ENCODE measurements at places on chromosomes 11 and 22. TPM values are rescaled to one million over a fixed set of nuclear protein-coding genes. Genes with fewer than 3 reads are reported as not detected.

FOLR3 gene
- not detected for total RNA-seq

RIMBP3B gene
- not detected for total RNA-seq

CST6 gene
- total RNA-seq: 1.1 TPM

TMEM151A gene
- not detected for total RNA-seq

C11orf91 gene
- 0.52 TPM for total RNA-seq

DNA sequence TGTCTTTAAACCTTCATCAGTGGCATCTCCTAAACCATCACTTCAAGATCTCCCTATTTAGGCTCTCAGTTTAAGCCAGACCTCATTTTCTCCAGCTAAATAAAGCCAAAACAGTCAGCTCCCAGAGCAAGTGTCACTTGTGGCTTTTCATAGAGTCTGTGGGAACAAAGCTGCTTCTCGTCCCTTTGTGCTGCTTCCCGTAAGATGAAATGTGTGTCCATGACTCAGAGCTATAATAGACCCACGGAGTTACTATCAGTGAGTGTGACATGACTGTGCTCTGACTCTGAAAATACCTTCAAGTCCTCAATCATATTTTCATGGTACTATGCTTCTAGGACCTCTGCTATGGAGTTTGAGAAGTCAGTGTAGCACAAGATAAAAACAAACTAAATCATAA lies 57.3 kb upstream of the SLN start:
- DNase-seq: no peak

DNA sequence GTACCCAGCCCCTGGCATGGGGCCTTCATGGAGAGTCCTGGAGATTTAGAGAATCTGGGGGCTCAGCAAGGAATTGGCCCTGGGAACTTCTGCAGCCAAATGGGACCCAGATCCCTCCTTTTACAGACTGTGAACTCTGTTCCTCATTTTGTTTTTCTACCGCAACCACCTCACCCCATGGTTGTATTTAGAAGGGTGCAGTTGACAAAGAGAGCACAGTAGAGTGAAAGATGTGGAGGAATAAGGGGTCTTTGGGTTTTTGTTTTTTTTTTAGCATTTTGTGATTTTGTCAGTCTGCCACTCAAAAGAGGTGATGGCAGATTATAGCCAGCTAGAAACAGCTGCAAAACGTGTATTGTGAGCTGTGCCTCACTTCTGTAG lies 1.9 kb downstream of the ZNF74 start:
- DNase-seq: no peak

DNA sequence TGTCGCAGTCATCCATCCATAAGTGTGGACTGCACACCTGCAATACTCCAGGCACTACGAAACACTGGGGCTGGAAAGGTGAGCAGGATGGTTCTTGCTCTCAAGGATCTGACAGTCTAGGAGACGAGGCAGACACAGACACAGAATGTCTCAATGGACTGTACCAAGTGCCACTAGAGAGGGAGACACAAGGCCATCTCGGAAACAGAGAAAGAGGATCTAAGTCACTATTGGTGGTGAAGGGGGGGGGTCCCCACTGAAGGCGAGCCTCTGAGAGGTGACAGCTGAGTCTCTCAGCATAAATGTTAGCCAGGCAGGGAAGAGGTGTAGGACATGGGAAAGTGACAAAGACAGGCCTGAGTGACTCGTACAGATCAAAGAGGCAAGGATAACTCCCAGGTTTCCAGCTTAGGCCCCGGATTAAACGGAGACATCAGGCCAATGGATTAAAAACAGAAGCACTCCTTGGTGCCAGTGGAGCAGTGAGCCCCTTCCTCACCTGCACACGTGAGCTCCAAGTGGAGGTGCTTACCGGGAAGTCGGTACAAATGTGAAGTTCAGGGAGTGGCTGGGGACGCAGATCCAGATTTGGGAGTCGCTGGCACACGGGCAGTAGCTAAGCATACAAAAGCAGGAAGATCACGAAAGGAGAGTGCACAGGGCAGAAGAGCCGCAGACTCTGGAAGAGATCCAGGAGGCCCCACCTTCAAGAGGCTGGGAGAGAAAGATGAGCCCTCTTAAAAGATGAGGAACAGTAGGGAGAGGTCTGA lies 117.2 kb downstream of the MICAL3 start:
- no peak for DNase-seq

DNA sequence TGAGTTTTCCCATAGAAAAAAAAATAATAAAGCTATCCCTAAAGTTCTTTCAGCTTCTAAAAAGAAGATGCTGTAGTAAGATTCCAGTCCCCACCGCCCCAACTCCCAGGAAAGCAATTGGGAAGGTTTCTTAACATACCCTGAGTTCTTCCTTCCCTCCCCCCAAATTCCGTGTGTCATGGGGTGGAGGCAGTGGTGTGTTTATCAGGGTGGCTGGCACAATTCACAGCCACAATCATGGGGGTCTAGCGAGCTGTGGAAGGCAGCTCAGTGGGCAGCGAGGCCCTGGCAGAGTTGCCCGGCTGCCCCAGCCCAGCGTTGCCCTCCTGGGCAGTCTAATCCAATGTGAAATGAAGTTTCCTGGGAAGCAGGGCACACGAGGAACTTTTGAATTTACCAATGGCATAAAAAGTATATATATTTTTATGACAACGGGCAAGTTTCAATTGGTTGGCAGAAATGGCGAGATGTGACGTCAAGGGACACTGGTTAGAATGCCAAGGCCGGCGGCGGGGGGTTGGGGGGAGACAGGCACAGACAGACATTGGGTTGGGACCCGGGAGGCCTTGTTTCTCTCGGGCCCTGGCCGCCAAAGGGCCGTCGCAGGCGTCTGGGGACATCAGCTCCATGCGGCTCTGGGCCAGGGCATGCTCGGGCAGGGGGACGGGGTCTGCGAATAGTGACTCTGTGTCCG lies 80.7 kb upstream of the PPARA start:
- DNase-seq: peak; percentile 95

- DNase-seq: no peak
Measured at GRCh38 chr22:21816787-21817496, 50.5 kb downstream of the MAPK1 start.

- no peak for DNase-seq
Measured at GRCh38 chr11:68002575-68002937, 1.3 kb downstream of the UNC93B1 start.

- DNase-seq: no peak
Measured at GRCh38 chr22:35191412-35191811, 65.9 kb upstream of the HMGXB4 start.

DNA sequence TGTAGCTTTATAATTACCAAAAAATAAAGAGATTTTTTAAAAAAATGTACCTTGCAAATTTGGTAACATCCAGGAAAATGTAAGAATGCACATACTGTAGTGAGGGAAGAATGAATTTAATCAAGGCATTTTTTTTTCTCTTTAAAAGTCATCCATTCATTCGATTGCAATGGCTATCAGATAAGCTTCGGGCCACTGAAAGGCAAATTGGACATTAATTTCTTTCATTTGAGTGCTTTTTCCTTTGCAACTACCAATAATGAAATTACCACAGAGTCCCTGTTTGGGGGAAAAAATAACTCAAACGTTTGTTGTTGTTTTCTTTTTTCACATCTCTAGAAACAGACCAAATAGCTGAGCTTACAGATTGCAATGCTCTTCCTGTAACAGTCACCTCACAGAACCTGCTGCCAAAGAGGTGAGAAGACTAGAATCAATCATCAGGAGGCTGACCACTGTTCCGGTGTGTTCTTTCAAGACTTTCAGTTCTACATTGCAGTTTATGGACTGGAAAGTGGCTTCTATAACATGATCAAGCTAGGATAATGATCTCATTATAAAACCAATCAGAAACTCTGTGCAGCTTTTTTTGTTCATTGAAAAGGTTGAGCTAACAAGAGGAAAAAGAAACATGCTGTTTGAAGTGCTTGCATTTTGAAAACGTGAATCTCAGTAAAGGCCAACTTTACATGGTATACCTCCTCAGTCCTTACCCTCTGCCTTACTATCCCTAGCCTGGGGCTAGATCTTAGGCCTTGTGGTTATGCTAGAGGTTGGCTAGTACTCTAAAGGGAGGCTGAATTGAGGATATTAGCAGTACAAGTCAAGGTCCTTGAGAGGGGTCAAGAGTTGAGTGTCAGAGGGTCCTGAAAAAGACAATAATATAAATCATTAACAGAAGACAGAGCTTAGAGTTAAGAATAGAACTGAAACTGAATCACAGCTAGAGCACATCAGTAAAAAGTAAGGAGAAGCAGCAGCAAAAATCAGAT lies 1276.1 kb downstream of the LRRC4C start:
- DNase-seq: no peak

DNA sequence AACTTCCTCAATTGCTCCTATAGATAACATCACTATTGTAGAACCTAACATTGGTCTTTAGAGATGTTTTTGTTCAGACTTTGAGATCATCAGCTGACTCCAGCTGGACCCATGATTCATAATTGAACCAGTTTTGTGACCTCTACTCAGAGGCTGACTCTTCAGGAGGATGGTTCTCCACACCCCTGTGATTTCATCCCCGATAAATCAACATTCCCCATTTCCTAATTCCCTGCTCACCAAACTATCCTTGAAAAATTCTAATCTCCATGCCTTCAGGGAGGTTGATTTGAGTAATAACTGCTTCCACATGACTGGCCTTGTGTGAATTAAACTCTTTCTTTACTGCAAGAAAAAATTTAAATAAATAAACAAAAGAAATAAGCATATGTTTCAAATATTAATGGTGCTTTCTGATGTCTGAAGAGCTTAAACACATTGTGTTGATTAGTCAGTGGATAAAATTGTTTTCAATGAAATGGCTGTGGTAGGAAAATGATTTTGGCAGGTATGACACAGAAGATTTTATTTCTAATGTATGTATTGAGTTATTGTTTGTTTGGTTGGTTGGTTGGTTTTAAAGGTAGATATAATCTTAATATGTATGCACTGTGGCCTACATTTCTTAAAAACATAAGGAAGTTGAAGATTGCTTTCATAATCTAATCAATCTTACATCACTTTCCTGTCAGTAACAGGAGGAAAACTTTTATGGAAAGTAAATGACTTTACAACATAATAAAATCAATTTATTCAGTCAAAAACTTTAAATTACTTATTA lies 427.9 kb upstream of the CCDC179 start:
- no peak for DNase-seq
